ENCODE measurements at places on chromosomes 4 and X.
A peak's percentile ranks its signal among the peaks of the same experiment; 100 is the strongest.

DNA sequence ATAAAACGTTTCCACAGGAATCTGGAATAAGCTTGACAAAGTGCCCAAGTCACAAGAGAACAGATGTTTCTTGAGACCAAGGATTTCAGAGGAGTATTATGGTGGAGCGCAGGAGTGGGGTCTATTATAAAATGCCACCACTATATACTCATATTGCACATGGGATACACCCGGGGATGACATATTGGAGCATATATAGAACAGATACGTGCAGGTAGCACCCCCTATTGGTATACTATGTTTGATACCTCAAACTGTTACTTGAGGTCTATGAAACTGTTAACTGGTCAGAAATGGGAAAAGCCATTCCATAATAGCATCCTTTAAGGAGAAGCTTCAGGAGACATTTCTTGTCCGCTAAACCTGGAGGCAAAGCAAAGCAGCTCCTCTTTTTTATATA is 86.0 kb downstream of the PCYT1B start:
- no peak for DNase-seq

DNA sequence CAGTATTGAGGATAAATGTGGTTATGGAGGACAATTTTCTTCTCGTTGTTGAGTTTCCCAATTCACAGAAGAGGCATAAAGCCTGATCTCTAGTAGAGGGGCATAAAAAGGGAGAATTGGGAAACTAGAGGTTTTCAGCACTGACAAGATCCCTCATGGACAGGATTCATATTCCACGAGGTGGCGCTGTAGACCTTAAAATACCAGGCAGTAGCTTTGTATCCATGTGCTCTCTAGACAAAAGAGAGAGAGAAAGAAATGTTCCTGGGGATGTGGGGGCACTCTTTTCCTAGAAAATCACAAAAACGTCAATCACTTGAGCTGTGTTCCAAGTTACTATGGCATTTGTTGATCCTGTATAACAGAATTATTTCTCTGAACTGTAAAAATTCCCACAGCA is 128.3 kb downstream of the MAGEE1 start:
- no peak for DNase-seq

DNA sequence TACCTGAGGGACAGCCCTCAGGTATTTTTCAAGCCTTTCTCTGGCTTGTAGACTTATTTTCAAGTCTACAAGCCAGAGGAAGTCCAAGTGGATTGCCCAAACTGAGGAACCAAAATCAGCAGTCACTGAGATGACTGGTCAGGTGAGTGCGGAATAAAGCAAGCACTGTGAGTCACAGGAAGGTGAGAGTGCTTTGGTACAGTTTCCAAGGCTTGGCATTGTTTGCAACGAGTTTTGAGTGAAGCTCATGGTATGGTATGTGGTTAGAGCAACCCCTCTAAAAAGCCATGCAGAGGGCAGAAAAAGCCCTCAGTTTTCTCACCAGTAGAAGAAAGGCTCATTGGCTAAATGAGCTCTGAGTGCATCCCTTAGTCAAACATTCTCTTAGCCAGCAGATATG is 112.8 kb upstream of the EOLA2 start:
- DNase-seq, result no peak

DNA sequence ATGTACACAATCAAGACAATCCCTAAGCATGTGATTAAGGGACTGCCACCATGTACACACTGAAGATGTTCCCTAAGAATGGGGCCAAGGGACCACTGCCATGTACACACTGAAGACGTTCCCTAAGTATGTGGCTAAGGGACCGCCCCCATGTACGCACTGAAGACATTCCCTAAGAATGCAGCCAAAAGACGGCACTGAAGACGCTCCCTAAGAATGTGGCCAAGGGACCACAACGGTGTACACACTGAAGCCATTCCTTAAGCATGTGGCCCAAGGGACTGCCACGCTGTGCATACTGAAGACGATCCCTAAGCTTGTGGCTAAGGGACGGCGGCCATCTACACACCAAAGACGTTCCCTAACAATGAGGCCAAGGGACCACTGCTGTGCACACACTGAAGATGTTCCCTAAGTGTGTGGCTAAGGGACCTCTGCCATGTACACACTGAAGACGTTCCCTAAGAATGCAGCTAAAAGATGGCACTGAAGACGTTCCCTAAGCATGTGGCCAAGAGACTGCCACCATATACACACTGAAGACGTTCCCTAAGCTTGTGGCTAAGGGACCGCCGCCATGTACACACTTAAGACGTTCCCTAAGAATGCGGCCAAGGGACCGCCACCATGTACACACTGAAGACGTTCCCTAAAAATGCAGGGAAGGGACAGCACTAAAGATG is 26.4 kb downstream of the DHRSX start:
- no peak for DNase-seq

DNA sequence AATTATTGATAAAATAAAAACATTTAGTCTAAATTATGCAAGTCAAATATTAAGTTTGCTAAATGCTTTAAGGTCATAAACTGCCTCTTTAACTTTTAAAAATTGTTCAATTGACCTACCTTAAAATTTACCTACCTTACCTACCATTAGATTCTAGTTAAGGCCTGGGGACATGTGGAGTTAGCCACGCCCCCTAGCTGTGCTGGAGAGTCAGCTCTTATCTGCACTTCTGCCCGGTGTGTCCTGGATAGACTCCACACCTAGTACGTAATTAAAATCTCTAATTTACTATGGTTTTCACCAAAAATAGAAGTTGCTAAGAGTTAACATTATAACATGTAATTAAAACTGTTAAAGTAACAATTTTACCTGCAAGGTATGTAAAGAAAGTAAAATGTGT is 22.7 kb downstream of the TENM3 start:
- no peak for DNase-seq

- DNase-seq, result no peak
Measured at GRCh38 chrX:55119271-55119670, 30.5 kb downstream of the PAGE2 start.

GRCh38 chr4:37471971-37472370 is 214.2 kb downstream of the RELL1 start:
- no peak for DNase-seq

DNA sequence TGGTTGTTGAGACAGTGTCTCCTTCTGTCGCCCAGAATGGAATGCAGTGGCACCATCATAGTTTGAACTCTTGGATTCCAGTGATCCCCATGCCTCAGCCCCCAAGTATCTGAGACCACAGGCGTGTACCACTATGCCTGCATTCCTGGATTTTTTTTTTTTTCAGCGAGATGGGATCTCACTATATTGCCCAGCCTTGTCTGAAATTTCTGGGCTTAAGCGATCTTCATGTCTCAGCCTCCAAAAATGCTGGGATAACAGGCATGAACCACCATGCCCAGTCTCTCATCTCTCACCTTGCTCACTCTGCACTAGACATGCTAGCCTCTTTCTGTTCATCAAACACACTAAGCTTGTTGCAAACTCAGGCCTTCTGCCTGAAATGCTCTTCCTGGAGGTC is 104.1 kb downstream of the UBE2K start:
- DNase-seq, result no peak

- no peak for DNase-seq
Measured at GRCh38 chrX:110167952-110168451, 149.9 kb downstream of the AMMECR1 start.

- DNase-seq, result no peak
Measured at GRCh38 chr4:107518076-107518475, 202.0 kb downstream of the PAPSS1 start.

DNA sequence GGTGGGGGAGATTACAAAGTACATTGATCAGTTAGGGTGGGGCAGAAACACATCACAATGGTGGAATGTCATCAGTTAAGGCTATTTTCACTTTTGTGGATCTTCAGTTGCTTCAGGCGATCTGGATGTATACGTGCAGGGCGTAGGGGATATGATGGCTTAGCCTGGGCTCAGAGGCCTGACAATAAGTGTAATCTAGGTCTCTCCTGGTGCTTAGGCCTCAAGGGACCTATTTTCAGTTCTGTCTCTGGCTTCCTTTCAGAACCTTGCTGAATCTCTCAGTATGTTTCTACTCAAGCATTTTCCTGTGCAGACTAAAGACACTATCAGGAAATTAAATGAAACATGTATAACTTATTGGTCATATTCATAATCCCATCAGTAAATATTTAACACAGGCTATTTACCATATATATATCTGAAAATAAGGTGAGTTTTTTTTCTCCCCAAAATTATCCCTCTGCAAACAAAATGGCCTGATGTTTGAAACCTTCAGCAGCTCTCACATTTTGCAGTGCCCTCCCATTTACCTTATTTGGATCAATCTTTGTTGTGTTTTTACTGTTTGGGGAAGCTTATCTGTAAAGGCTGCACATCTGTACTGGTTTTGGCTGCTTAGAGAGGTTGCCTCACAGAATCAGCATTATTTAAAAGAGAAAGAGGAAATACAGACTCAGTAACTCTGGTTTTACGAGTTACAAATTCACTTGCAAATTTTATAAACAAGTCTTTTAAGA is 2.3 kb upstream of the ZCCHC4 start:
- DNase-seq, result peak; percentile 22

DNA sequence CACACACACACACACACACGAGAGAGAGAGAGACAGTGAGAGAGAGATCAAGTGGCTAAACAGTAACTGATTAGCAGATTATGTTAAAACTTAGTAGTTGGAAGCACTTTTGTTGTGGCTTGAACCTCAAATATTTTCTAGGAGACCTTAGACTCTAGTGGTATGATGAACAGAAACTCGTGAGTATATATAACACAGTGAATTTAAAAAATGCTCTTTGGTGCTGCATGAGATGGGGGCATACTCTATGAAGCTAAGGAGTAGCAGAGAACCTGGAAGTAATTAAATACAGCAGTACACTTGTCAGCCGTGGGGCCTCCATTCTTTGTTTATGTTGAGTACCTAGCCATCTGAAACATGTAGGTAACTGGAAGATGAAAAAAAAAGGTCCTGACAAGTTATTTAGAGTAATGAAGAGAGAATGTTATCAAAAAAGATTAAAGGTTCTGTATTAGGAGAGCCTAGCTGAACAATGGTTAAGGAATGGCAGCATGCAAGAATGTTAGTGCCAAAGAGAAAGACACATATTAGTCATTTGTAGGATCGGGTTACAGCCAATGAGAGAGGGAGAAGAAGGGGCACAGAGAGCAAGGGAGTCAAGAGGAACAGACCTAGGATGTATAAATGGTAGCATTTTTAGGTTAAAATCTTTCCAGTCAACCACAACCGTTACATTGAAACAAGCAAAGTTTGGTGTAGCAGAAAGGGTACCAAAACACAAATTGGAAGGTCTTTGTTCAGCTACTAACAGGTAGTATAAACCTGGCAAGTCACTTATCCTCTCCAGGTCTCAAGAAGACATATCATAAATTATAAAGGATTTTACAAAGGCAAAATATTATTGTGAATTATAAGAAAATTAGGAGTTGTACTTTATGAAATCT is 316.7 kb upstream of the DIPK2B start:
- DNase-seq, result no peak

DNA sequence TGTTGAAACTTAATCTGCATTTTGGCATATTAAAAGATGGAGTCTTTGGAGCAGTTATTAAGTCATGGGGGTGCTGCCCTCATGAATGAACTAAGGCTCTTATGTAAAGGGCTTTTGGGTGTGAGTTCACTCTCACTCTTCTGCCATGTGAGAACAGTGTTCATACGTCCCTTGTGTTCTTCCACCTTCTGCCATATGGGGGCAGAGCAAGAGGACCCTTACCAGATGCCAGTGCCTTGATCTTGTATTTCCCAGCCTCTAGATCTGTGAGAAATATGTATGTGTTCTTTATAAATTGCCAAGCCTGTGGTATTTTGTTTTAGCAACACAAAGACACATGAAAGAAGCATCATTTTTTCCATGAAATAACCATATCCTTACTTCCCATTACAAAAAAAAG is 213.9 kb downstream of the SPOCK3 start:
- no peak for DNase-seq

GRCh38 chrX:65601530-65602220 is 65.8 kb upstream of the MSN start:
- peak; percentile 11 for DNase-seq

DNA sequence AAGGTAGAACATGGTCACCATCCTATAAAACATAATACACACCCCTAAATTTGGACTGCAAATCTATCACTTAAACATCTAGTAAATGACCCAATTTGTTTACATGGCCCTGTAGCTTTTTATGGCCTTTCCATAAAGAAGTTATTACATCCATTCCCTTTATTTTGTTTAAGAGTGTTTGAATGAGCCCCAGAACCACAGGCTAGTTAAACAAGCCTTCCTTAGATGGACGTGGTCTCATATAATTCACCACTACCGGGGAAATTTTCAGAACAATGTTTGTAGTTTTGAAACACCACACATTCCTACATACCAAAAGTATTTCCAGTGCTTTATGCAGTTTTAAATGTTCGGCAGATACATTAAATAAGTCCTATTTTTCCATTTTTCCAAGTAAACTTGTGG is 12.3 kb downstream of the PDGFC start:
- no peak for DNase-seq

- no peak for DNase-seq
Measured at GRCh38 chr4:108730579-108730978, 32.3 kb downstream of the ETNPPL start.

- DNase-seq, result no peak
Measured at GRCh38 chr4:117560329-117560728, 474.0 kb upstream of the NDST3 start.

- no peak for DNase-seq
Measured at GRCh38 chrX:9573282-9574106, 108.6 kb downstream of the TBL1X start.

DNA sequence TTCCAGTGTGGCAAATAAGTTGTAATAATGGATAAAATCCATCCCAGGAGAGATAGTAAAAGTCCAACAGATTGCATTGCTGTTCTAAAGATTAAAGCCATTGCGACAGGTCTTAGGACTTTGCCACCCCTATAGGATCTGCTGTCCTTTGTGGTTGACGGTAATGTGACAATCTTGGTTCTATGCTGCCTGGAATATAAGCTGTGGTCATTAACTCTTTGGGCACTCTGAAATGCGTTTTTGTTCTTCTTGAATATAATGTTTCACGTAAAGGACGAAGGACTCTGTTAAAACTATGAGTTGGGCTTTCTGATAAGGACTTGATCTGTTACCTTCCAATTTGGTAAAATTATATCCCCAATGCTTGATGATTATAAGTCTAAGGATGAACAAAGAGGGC is at the start of gene CLDN24:
CLDN24 (minus strand) TSS at position 101 of the 400 bp plus-strand sequence; CDS start at position 101, 0 bp downstream.
- DNase-seq, result no peak

- no peak for DNase-seq
Measured at GRCh38 chr4:147060151-147060931, 114.7 kb upstream of the TTC29 start.

DNA sequence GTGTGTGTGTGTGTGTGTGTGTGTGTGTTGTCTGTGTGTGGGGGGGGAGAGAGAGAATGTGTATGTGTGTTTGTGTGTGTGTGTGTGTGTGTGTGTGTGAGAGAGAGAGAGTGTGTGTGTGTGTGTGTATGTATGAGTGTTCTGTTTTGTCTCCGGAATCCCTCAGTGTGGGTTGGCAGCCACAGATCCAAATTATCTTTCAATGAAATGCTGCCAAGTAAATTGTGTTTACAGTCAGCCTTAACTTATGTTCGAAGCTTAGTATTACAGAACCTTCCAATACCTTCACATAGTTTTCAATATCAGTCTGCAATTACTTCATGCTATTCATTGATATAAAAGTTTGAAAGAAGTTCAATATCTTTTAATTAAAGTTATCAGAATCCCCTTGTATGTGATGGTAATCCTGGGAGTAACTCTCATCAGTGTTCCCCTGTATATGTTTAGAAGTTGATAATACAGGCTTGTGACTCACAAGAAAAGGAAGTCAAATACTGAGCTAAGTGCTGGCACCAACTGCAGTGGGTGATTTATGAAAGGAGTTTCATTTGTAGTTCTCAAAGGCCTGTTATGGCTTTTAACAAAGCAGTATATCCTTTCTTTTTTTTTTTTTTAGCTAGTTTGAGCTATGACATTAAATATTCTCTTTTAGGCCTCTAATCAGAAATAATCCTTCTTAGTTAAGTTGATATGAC is 51.6 kb upstream of the HTR2C start:
- no peak for DNase-seq

GRCh38 chr4:62145276-62145675 is 945.1 kb downstream of the ADGRL3 start:
- no peak for DNase-seq
